ENCODE measurements at places on chromosomes 5 and 9. TPM values are rescaled to one million over a fixed set of nuclear protein-coding genes. Genes with fewer than 3 reads are reported as not detected.

The MLANA gene
- total RNA-seq = not detected

The CENPP gene
- 6.0 TPM for total RNA-seq

DNA sequence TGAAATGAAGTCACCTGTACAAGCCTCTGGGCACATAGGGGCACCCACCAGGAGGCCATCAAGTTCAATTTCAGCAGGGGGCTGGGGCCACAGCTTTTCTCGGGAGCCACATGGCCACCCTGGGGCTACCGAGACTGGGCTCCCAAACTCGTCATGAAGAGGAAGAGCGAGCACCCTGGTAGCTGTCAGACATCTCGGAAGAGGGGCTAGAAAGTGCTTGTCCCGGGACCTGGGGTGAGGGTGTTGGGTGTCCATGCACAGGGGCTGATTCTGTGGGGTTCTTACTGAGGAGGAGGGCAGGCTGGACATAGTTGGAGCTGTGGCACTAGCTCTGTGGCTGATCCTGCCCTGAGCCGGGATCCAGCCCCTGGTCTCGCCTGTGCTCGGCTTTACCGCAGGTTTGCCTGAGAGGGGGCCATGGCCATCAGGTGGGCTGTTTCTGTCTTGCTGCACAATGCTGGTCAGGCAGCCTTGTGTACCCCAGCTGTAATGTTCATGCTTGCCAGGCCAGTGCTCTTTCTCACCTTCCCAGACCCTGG lies 70.3 kb downstream of the PHF2 start:
- DNase-seq = no peak

DNA sequence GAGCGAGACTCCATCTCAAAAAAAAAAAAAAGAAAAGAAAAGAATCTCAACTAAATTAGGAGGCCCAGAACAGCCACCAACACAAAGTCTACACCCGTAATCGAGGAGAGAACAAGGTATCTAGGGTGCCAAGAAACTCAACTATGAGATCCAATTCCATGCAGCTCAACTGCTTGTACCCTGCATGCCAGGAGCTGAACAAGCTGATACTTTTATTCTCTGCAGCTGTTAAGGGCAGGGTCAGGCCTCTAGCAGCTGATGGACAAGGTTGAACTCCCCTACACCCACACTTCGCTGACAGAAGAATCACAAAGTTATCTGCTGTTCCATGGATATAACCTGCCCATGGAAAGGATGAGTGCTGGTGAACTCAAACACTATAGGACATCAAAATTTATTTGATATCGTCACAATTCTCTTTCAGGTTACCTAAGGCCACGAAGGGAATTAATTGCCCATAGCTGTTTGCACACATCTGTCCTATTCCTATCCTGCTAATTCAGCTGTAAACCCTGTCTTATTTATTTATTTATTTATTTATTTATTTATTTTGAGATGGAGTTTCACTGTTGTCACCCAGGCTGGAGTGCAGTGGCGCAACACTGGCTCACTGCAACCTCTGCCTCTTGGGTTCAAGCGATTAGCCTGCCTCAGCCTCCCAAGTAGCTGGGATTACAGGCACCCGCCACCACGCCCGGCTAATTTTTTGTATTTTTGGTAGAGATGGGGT lies 20.7 kb downstream of the UBAP2 start:
- DNase-seq = no peak

- no peak for DNase-seq
These were observed 64.7 kb upstream of the PRLR start for GRCh38 chr5:35294976-35295375.

GRCh38 chr5:87807783-87808182 lies 395.1 kb upstream of the CCNH start:
- no peak for DNase-seq

DNA sequence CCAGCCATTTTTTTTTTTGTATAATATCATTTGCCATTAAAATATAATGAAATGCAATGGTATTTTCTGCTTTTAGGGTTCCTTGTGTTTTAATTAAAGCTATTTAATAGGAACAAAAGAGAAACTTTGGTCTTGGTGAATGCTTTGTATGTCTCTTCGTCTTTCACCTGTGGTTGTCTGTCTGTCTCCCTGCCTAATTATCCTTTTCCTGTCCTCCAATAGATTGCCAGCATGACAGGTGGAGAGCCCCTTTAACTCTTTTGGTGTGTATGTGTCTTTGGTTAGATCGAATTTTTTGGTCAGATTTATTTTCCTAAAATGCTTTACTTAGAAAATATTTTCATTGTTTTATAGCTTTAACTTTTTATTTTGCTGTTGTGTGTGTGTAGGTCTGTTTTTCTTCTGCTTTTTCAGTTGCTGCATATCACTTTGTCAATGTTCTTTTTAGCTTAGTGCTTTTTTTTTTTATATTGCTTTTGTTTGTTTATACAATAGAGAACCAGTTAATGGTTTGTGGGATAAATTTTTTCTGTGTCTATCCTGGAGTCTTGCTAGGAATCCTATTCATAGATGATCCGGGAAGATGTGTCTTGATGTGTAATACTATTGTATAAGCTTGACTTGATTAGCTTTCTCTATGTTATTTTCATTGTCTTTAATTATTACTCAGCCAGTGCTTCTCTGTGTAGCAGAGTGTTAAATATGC lies 8.6 kb downstream of the CHMP5 start:
- no peak for DNase-seq

GRCh38 chr9:18437315-18438201 lies 36.4 kb upstream of the ADAMTSL1 start:
- peak; percentile 80 for DNase-seq

DNA sequence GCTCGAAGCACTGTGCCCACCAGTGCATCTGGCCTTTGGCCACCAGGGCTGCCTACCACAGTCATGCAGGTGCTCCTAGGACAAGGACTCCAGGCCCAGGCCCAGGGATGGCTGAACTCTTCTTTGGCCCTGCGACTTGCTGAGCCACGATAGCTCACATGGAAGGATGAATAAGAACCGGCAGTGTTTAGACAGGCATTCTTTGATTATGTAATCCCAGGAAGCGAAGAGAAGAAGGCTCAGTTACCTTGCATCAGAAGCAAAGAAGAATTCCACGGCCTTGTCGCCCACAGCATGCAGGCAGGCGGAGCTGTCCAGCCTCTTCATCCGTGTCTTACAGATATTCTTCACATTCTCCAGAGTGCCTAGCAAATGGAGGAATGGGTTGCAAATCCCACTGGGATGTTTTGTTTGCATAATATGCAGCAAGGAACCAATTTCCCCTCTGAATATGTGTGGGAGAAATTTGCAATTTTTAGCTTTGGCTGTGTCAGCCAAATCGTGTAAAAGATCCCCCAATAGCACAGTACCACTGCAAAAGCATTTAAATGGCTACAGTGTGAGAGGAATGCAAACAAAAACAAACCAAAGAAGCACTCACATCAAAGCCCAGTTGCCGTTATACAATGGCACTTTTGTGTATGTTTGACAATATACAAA lies 29.1 kb downstream of the GFPT2 start:
- DNase-seq = peak; percentile 50

DNA sequence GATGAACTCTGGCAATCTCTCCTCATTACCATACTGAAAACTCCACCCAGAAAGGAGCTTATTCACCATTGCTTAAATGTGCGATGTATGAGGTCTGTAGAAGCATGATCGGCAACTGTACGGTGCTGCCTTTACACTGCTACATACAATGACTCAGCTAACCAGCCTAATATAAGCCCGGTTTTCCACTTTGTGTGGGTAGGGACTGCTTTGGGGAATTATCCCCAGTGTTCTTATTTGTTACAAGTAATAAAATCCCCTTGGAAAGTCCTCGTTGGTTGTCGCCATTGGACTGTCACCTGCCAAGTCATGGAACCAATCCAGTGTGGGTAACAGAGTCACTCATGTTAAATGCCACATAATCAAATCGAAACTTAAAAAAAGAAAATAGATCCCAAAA lies 23.5 kb upstream of the TENT2 start:
- DNase-seq = no peak

DNA sequence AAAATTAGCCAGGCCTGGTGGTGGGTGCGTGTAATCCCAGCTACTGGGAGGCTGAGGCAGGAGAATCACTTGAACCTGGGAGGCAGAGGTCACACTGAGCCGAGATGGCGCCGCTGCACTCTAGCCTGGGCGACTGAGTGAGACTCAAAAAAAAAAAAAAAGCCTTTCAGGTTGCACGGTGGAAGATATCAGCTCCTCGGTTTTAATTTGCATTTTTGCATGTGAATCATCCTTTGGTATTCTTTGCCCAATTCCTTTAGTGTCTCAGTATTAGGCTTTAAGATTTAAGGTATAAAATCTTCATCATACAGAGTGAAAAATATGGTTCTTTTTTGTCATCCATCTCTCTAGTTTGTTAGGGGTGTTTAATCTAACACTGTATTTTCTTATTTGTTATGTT lies 173.6 kb upstream of the S1PR3 start:
- no peak for DNase-seq

GRCh38 chr5:129069292-129069691 lies 25.3 kb upstream of the ISOC1 start:
- no peak for DNase-seq

- DNase-seq = no peak
These were observed 229.1 kb upstream of the TBCA start for GRCh38 chr5:78005021-78005785.
